GM12865 (cell line): ENCODE measurements at places on chromosomes 2 and 18.

- DNase-seq: no peak
Measured at GRCh38 chr18:46401486-46402070, 255.4 kb downstream of the LOXHD1 start.

GRCh38 chr2:220215785-220216184 lies 588.4 kb downstream of the SLC4A3 start:
- no peak for DNase-seq

DNA sequence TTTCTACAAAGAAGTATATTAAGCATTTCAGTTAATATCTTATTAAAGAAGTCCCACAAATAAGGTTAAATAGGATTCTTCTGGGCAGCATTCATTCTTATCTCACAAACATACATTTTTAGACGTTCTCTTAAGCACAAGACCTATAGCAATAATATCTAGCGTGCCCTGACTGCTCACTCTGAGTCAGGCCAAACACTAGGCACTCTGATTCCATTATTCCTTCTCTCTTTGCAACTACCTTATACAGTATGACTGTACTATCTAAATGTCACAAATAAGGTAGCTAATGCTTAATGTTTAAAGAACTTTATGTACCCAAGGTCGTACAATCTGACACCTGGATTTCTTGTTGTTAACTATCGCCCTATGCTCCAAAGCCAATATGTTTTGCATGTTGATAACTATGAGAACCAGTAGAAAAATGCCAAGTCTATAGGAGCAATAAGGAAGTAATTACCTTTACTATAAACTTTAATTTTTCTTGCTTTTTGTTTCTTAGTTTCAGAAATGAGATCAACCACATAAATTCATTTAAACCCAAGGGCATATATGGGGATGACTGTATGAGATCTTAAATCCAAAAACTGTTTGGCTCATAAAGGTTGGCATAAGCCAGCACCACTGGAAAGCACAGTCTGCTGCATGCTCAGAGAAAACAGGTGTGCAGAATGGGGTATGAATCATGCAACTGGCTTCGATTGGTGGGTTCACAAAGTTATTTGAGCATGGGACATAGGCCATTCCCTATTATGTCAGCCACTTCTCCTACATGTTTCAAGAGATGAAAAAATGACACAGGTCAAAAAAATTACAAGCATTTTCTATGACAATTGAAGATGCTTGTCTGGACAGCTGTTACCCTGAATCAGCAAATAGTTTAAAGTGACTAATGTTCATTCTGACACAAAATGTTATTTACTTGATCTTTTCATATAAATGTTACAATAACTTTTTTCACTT lies 352.0 kb downstream of the IRS1 start:
- no peak for DNase-seq

GRCh38 chr2:119713819-119714490 lies 35.0 kb downstream of the TMEM177 start:
- DNase-seq: no peak

GRCh38 chr2:173048522-173048896 lies 27.1 kb upstream of the MAP3K20 start:
- DNase-seq: no peak

DNA sequence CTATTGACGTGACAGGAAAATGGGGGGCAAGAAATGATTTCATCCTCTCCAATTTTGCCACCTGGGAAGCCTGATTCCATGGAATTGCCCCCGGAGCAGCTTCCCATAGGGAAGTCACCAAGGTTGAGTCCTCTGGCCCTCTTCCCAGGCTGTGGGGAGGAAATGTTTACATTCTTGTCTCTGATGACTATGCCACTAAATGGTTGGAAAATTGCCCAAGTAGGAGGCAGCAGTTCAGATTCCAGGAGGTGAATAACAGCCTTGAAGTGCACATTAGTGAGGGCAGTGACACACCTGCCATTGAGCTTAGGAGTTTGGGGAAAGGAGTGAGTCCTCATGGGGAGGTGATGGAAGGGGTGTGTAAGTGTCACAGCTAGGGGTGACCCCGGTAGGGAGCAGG lies 449.2 kb upstream of the DCC start:
- DNase-seq: no peak

DNA sequence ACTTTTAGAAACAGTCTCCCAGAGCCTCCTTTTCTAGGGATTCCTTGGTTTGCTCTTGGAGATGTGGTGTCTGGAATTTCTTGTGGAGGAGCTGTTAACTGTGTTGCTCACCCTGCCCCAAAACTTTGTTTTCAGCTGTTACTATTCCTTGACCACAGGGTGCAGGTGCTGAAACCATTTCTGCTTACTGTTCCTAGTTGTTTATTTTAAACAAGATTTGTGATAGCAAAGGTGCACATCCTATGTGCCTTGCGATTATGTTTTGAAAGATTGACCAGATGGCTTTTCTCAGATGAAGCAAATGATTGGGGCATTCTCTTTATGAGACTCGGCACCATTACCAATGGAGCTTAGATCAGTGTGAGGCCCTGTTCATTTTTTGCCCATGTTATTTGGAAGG lies 111.2 kb downstream of the RAB3GAP1 start:
- DNase-seq: no peak

DNA sequence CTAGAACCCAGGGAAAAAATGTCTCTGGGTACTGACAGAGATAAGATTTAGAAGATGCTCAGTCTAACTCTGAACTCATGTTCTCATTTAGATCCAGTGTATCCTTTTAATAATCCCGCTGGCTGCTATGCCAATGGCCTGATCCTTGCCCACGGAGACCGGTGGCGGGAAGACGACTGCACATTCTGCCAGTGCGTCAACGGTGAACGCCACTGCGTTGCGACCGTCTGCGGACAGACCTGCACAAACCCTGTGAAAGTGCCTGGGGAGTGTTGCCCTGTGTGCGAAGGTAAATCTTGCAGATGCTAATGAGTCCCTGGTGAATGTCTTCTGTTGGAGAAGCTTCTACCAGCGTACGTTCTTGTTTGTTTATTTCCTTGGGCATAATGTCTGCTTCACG lies 118.6 kb downstream of the FEZ2 start:
- DNase-seq: no peak

DNA sequence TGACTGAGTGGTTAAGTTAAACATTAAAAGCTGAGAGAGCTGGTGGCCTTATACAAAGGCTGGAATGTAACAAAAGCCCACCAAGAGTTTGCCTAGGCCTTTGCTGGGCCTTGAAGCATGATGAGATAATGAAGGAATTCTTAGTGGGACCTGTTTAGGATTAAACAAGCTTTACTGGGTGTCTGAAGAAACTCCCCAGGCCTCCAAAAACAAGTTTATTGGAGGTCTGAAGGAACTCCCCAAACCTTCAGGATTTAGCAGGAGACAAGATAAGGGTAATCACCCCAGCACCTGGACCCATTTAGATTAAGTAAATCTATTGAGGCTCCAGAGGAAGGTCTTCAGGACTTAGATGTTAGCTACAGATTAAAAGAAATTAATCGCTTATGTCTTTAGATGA lies 18.7 kb downstream of the PCARE start:
- DNase-seq: no peak

DNA sequence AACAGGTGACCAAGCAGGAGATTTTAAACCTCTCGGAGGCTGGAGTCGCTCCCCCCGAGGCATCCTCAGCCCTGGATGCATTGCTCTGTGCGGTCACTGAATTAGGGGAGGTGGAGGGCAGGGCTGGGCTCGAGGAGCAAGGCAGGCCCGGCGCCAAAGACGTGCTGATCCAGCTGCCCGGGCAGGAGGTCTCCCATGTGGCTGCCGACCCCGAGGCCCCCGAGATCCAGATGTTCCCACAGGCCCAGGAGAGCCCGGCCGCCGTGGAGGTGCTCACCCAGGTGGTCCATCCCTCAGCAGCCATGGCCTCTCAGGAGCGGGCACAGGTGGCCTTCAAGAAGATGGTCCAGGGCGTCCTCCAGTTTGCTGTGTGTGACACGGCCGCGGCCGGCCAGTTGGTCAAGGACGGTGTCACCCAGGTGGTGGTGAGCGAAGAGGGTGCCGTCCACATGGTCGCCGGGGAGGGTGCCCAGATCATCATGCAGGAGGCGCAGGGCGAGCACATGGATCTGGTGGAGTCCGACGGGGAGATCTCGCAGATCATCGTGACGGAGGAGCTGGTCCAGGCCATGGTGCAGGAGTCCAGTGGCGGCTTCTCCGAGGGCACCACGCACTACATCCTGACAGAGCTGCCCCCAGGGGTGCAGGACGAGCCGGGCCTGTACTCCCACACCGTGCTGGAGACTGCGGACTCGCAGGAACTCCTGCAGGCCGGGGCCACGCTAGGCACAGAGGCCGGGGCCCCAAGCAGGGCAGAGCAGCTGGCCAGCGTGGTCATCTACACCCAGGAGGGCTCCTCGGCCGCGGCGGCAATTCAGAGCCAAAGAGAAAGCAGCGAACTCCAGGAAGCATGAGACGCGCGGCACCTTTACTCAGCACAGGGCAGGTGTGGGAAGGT lies 145.1 kb downstream of the PTGR3 start:
- DNase-seq: no peak

GRCh38 chr2:232343821-232344220 lies 34.7 kb upstream of the ALPP start:
- DNase-seq: no peak
